ENCODE measurements at places on chromosomes 7 and 10. TPM values are rescaled to one million over a fixed set of nuclear protein-coding genes. Genes with fewer than 3 reads are reported as not detected.

Gene GRM3
- 0.40 TPM for polyA plus RNA-seq

Gene CWF19L1
- polyA plus RNA-seq, result 22.4 TPM

Gene HYAL4
- not detected for polyA plus RNA-seq

Gene SFTPA1
- polyA plus RNA-seq, result 0.09 TPM

Gene CAV2
- 9.8 TPM for polyA plus RNA-seq

Gene NKX2-3
- polyA plus RNA-seq, result not detected

Gene CDNF
- 2.3 TPM for polyA plus RNA-seq

Gene LRIT1
- polyA plus RNA-seq, result not detected

Gene NYAP1
- polyA plus RNA-seq, result 0.79 TPM

Gene CALCR
- polyA plus RNA-seq, result not detected

Gene FXYD4
- not detected for polyA plus RNA-seq

Gene LRRC27
- polyA plus RNA-seq, result 7.0 TPM

- H3K4me3 ChIP-seq, result no peak overlapping the region
- no peaks in the 10 kb centered on the region for H3K27me3 ChIP-seq
- H3K36me3 ChIP-seq, result no peaks in the 10 kb centered on the region
- H3K4me1 ChIP-seq, result no peaks in the 10 kb centered on the region
Measured at GRCh38 chr10:124142960-124143359, 49.6 kb upstream of the CHST15 start.

GRCh38 chr10:131902691-131903090, 1.9 kb downstream of the PPP2R2D start:
- no peak overlapping the region for H3K4me3 ChIP-seq
- peaks cover 4% of the 10 kb centered on the region for H3K36me3 ChIP-seq
- H3K4me1 ChIP-seq, result peaks cover 52% of the 10 kb centered on the region
- no peaks in the 10 kb centered on the region for H3K27me3 ChIP-seq
- DNase-seq, result no peak

DNA sequence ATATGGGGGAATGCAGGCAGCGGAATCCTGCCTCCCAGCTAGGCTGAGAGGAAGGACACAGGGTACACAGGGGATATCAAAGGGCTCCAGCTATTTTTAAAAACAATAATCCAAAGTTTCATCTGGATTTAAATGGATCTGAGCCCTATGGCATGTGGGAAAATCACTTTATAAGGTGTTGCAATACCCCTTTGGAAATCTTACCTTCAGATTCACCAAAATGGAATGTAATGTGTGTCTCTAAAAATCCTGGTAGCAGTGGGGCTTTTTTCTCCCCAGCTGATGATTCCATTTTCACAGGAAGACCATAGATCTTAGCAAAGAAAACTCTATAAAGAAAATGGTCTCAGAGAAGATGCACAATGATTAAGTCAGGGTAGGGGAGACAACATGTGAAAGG, 722.2 kb downstream of the PARD3 start:
- H3K27ac ChIP-seq, result no peak overlapping the region
- no peak for DNase-seq
- no peak overlapping the region for H3K4me3 ChIP-seq

DNA sequence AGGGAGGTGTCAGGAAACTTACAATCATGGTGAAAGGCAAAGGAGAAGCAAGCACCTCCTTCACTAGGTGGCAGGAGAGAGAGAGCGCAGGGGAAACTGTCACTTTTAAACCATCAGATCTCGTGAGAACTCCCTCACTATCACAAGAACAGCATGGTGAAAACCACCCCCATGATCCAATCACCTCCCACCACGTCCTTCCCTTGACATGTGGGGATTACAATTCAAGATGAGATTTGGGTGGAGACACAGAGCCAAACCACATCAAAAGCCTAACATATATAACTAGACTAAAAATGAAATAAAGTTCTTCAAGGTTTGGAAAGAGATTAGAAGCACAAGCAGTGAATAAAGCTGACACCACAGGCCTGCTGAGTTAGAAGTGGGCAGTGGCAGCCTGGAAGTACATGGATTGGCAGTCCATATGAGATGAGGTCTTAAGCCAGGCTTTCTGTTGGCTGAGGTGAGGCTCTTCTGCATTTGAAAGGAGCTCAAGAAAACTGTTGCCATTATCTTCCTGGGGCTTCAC, 96.4 kb upstream of the MDFIC start:
- no peaks in the 10 kb centered on the region for H3K4me1 ChIP-seq
- H3K4me3 ChIP-seq, result no peak overlapping the region
- no peak overlapping the region for H3K27ac ChIP-seq
- H3K36me3 ChIP-seq, result no peaks in the 10 kb centered on the region

GRCh38 chr10:67792653-67793052, 45.3 kb downstream of the DNAJC12 start:
- H3K4me3 ChIP-seq, result no peak overlapping the region
- H3K27me3 ChIP-seq, result no peaks in the 10 kb centered on the region

Data from adrenal gland (tissue), 19 donors.